ENCODE measurements at places on chromosomes 13 and 19. TPM values are rescaled to one million over a fixed set of nuclear protein-coding genes. Genes with fewer than 3 reads are reported as not detected.
A peak's percentile ranks its signal among the peaks of the same experiment; 100 is the strongest.

The ZNF540 gene
- polyA plus RNA-seq: 3.6 TPM

The KRTDAP gene
- 0.77 TPM for polyA plus RNA-seq

The ZSWIM9 gene
- 7.5 TPM for polyA plus RNA-seq

The DAND5 gene
- polyA plus RNA-seq: not detected

The ELSPBP1 gene
- 0.39 TPM for polyA plus RNA-seq

The TMEM59L gene
- 3.3 TPM for polyA plus RNA-seq

The FBN3 gene
- 27.5 TPM for polyA plus RNA-seq

The FXYD7 gene
- 1.1 TPM for polyA plus RNA-seq

The URAD gene
- not detected for polyA plus RNA-seq

The AMER2 gene
- 0.22 TPM for polyA plus RNA-seq

The TTC9B gene
- 0.19 TPM for polyA plus RNA-seq

- peak; percentile 31 for DNase-seq
These were observed 35.6 kb upstream of the PSPC1 start for GRCh38 chr13:19818223-19818842.

DNA sequence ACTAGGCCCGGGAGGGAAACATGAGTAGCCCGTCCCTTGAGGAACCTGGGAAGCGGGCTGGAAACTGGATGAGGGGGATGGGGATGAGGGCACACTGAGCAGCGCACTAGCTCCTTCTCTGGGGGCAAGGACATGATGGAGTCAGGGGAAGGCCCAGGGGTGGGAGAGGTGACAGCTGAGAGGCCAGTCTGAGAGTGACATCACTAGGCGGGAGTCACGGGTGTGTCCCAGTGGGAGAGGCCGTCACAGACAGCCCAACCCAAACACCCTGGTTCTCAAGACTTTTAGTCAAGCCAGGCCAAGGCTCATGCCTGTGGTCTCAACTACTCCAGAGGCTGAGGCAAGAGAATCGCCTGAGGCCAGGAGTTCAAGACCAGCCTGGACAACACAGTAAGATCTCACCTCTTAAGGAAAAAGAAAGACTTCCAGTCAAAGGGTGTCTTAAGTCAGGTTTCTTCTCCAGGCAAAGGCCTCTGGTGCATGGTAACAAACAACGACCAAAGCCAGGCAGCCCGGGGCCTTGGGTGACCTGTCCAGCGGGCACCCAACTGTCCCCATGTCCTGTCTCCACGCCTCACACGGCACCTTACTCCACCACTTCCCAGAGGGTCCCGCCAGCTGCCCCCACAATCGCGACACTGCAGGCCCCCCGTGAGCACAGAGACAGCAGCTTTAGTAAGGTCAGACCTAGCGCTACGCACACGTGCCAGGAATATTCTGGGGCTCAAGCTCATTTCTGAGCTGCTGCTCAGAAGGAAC lies 25.5 kb upstream of the TIMM44 start:
- DNase-seq: no peak

- DNase-seq: no peak
These were observed 202.3 kb upstream of the KLF12 start for GRCh38 chr13:74336546-74336945.

- DNase-seq: no peak
These were observed 29.0 kb upstream of the SLITRK6 start for GRCh38 chr13:85828094-85828684.

GRCh38 chr13:113903912-113904311 lies 40.0 kb upstream of the GAS6 start:
- no peak for DNase-seq

DNA sequence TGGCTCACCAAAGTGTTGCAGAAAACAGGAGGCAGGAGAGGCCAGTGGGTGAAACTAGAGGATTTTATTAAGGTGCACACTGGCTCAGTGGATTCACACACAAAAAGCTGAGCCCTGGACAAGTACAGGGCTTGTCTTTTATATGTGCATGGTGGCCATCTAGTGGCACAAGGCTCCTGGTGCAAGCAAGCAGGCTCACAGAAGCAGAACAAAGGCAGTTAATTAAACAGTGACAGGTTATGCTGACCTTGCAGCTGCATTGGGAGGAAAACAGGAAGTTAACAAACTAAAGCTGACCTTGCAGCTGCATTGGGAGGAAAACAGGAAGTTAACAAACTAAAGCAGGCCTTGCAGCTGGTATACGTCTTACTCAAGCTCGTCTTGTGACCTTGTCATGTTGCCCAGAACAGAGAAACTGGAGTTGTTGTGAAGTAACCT lies 65.3 kb upstream of the ZNF681 start:
- DNase-seq: no peak

GRCh38 chr19:2392366-2392765 lies 32.3 kb downstream of the TMPRSS9 start:
- DNase-seq: no peak

DNA sequence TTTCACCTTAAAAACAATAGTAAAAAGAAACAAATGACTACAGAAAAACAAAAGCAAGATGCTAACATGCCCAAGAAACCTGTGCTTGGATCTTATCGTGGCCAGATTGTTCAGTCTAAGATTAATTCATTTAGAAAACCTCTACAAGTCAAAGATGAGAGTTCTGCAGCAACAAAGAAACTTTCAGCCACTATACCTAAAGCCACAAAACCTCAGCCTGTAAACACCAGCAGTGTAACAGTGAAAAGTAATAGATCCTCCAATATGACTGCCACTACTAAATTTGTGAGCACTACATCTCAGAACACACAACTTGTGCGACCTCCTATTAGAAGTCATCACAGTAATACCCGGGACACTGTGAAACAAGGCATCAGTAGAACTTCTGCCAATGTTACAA lies 6.0 kb downstream of the CKAP2 start:
- no peak for DNase-seq

DNA sequence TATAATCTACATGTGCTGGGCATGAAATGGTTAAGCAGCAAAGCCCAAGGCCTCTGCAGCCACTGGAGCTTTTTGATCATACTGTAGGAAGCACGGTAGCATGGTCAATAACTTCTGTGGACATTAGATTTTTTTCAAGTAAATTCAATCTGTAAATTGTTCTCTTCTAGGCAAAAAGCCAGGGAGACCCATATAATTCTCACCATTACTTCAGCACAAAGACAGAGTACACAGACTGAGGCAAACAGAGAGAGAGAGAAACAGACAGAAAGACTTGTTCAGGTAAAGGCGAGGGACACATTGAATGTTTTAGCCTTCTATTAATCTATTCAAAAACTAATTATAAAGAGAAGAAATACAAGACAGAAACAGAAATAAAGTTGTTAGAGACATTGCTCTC lies 349.4 kb downstream of the RFC3 start:
- DNase-seq: no peak

GRCh38 chr13:99050983-99051488 lies 73.2 kb upstream of the DOCK9 start:
- DNase-seq: no peak

GRCh38 chr19:33818411-33818810 lies 21.7 kb downstream of the KCTD15 start:
- no peak for DNase-seq

DNA sequence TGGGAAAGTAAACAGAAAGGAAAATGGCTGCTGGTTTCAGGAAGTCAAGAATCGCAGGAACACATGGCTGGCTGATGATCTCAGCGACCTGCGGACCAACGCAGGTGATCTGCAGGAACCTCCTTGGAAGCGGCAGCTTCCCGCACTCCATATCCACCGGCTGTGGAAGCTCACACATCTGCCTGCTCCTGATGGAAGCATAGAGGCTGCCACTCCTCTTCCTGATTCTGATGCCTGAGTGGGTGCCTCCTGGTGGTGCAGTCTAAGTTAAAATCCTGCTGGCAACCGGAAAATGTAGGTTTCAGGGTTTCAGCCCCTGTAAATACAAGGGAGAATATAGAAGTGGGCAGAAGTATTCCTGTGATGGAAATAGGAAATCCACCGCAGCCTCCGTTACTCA lies 75.5 kb downstream of the TNFSF13B start:
- DNase-seq: no peak

GRCh38 chr13:46909042-46909441 lies 12.2 kb upstream of the HTR2A start:
- DNase-seq: no peak

- DNase-seq: no peak
These were observed 10.1 kb downstream of the PAF1 start for GRCh38 chr19:39380521-39381502.

DNA sequence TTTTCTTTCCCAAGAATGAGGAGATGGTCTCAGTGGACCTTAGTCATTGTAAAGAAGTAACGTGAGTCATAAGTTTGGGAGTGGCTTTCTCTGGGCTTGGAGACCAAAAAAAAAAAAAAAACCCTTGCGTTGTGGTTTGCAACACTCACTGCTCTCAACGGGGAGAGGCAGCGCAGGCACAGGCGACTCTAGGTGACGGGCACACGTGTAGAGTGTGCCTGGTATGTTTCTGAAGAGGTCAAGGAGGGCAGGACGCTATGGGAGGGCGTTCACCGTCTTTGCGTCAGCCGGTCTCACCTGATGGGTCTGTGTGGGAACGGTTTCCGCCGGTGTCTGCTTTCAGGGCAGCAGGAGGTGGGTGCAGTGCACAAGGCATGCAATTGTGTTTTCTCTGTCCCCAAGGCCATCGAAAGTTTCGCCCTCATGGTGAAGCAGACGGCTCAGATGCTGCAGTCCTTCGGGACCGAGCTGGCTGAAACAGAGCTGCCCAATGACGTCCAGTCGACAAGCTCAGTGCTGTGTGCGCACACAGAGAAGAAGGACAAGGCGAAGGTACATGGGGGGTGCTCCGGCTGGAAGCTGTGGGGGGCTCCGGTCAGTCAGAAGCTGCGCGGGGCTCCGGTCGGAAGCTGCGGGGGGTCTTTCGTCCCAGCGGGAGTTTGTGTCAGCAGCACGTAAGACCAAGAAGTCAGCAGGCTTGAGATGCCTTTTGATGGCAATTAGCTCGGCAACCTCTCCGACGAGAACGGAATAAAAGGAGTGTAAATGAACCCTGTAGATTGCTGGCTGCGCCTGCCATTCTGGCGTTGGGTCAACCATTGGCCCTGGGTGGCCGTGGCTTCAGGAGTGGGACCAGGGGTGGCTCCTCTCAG lies 40.8 kb upstream of the F7 start:
- no peak for DNase-seq

GRCh38 chr13:107119989-107120881 lies 552.3 kb upstream of the ARGLU1 start:
- no peak for DNase-seq

DNA sequence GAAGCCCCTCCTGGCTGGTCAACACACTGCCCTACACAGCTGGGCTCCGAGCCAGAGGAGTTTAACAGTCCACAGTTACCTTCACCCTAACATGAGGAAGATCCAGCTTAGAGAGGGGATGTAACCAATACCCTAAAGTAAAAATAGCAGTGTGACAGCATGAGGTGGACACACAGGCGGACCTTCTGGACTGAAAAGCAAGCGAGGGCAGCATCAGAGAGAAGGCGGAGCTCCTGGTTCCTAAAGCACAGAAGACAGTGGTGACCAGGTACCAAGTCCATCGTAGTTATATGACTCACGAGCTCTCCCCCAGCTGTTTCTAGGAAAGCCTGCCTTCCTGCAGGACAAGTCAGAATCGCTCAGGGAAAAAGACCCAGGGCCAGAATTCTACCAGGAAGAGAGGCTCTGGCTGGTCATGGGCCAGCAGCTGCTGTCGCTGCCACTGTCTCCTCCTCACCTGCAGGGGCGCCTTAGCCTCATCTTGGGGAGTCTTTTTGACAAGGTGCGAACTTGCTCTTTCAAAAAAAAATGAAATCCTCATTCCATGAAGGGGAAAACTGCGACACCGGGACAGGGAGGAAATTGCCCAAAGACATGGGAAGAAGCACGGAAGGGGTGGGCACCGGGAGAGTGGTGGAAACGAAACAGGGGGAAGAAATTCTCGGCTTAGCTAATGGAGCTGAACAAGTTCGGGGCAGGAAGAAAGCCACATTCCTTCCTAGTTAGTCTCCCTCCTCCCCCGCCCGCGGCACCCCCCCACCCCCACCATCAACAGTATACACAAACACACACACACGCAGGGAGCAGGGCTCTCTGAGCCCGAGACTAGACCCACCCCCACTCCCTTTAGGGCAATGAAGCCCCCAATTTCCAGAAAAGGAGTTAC lies 1.7 kb downstream of the ELL start:
- DNase-seq: peak; percentile 62

- DNase-seq: no peak
These were observed 6.6 kb upstream of the BCL3 start for GRCh38 chr19:44741841-44742329.

- DNase-seq: no peak
These were observed 104.9 kb downstream of the HSPH1 start for GRCh38 chr13:31056644-31057271.

DNA sequence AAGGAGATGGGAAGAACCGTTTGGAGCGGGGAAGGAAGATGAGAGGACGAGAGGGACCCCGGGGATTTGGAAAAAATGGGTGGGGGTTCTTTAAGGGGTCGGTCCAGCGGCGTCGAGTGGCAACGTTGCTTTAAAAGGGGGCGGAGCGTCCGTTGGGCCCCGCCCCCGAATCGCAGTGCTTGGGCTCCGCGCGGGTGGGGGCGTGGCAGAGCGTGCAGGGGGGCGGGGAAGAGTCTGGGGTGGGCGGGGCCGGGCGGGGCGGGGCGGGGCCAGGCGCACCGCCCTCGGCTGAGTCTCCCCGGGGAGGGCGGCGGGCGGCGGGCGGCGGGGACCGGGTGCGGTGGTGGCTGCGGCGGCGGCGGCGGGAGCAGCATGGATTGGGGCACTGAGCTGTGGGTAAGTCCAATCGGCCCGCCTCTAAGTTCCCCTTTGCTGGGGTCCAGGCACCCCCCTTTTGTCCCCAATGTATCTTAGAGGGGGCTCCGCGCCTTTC lies at the start of gene TRIP10:
Gene TRIP10, plus strand, starts transcription at position 291 of the 493 bp plus-strand sequence. Its CDS starts 82 bp downstream, at position 373.
- DNase-seq: peak; percentile 78

GRCh38 chr19:11499890-11500420 lies 5.7 kb downstream of the ZNF653 start:
- DNase-seq: no peak

DNA sequence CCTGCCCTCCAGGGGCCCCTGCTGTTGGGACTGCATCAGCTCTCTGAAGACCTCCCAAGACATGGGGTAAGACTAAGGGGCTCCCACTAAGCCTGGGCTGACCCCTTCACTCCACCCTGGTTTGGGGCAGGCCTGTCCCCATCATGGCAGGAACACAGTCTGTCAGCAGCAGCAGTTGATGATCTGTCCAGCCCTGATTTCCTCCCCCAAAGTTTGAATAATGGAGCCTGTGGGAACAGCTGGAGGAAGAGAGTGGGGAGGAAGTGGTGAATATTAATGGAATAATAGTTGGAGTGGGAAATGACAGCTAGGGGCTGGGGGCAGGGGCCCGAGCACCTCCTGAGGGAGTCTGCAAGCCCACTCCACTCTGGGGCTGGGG lies 1.3 kb upstream of the B3GNT8 start:
- DNase-seq: no peak

DNA sequence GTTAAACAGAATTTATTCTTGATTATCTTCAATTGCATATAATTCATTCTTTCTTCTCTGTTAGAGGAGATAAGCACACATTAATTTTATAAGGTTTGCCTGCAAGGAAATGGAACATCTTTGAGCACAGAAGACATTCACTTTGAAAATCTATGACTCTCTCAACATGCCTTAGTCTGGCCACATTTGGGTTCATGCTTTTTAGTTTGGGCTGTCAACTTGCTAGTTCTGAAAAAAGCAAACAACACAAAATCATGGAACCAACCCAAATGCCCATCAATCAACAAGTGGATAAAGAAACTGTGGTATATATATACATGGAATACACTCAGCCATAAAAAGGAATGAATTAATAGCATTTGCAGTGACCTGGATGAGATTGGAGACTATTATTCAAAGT lies 71.5 kb downstream of the CYSLTR2 start:
- DNase-seq: peak; percentile 58

GRCh38 chr19:48428670-48429069 lies 17.1 kb upstream of the GRWD1 start:
- DNase-seq: no peak

GRCh38 chr19:35223084-35223790 lies 5.3 kb downstream of the FAM187B start:
- no peak for DNase-seq

GRCh38 chr19:15417699-15418098 lies 1.1 kb downstream of the AKAP8L start:
- no peak for DNase-seq
